CD4-positive, alpha-beta T cell treated with Interleukin-15 for 4 hours (primary cell): ENCODE measurements at places on chromosomes 7 and 10.

DNA sequence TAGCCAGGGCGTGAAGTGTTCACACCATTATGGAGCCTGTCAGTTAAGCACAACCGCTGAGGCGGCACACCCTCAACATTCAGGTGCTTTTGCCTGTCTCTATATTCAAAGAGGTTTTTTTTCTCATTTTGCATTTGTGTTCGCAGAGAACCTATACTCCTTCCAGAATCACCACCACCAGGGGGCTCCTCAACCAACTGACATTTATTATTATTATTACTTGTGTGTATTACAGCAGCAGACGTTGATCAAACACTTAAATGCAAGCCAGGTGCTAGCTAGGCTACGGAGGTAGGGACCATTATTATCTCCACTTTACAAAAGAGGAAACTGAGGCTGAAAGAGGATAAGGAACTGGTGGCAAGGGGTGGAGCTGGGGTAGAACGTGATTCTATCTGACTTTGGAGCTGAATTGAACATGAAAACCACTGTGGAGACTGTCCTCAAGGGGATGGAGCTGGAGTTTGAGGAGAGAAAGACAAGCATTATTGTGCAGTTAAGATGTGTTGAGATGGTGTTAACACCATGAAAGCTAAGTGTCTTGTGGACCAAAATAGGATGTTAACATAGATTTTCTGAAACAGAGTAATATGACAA, 133.8 kb upstream of the PLXNA4 start:
- DNase-seq = peak; percentile 16

DNA sequence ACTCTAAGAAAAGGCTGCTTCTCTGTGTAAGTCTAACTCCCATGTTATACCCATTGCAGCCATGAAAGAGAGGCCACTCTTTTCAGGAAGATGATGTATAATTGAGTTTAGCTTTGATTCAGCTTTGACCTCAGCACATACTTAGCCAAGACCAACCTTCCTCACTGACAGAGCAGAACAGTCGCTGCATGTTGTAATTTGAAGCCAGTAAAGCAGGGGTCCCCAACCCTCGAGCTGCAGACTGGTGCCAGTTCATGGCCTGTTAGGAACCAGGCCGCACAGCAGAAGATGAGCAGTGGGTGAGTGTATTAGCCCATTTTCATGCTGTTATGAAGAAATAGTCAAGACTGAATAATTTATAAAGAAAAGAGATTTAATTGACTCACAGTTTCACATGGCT, 223.9 kb downstream of the GPR158 start:
- no peak for DNase-seq

GRCh38 chr10:86178401-86179152, 188.0 kb downstream of the GRID1 start:
- no peak for DNase-seq

DNA sequence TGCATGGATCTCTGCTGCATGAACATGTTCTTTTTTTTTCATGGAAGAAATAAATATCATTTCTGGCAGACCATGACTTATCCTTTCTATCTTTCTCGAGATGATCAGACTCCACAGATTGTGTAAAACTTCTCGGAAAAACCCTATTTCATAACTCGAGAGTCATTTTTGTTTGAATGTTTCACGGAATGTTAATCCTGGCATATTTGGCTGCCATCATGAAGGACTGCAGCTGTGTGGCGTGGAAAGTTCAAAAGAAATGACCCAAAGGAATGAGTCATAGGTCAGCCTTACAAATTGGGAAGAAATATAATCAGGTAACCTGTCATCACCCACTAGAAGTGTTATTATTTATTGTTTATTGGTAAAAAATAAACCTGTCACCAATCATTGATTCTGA, 566.8 kb downstream of the SDK1 start:
- no peak for DNase-seq

DNA sequence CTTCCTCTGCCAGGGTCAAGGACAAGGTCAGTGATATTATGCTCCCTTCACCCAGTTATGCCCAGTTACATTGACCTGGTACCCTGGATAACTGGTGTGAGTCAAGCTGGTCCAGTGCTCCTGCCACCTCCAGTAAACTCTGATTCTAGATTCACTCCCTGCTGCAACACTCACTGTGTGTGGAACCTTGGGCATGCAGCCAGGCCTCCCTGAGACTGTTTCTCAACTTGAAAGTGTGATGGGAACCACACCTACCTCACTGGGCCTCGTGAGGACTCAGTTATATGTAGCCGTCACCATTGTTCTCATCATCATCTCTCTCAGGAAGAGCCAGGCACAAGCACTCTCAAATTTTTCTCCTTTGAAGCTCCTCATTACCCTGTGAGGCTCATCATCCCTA, 935 bp upstream of the ZNF736 start:
- no peak for DNase-seq

DNA sequence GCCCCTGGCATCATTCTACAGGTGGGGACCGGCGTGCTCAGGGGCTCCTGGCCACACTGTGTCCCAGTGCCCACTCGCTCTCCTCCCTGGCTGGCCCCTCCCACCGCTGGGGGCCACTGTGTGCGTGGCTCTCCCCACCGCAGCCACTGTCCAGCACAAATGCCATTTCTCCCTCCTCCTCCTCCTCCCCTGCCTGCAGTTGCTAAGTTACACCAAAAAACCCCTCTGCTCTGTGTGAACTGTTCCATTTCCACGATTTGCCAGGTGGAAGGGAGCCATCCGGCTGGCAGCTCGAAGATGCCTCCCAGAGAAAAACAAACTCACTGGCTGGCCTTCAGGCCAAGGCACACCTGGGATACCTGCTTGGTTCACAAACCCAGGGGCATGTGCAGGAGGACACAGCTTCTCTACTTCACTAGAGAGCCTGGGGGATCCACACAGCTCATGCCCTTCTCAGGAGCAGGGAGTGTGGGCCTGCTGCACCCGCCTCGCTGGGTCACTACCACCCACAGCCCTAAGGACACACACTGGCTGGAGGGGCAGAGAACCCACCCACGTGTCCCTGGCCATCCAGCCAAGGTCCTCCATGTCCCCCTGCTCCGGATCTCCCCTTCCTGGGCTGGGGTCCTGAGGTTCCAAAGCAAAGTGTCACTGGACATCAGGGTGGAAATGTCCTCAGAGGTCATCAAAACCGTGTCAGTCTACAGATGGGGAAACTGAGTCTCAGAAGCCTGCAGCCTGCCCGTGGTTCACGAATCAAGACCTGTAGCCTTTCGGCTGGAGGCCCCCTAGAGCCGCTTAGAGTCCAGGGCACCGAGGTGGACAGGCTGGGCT, 1.7 kb downstream of the RASGEF1A start:
- DNase-seq = no peak

- DNase-seq = no peak
Measured at GRCh38 chr10:15172306-15172840, 3.9 kb upstream of the NMT2 start.
